ENCODE measurements at places on chromosomes 6 and 20.
A peak's percentile ranks its signal among the peaks of the same experiment; 100 is the strongest.

DNA sequence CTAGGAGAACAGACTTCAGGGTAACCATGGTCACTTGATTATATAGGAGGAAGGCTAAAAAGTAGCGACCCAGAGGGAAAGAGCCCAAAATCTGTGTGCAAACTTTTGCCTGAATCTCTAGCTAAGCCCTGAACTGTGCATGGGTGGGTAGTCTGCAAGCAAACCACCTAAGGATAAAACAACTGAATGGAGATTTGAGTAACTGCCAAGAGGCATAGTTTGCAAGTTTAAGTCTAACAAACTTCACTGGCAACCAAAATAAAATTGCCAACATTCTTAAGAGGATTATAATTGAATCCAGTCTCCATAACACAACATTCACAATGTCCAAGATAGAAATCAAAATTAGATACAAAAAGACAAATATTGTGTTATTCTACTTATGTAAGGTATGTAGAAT is 192.0 kb upstream of the PLN start:
- H3K27me3 ChIP-seq = no peaks in the 10 kb centered on the region
- no peaks in the 10 kb centered on the region for H3K4me1 ChIP-seq
- no peak overlapping the region for H3K4me3 ChIP-seq

GRCh38 chr20:43748274-43748673 is 21.5 kb upstream of the GTSF1L start:
- H3K36me3 ChIP-seq = no peaks in the 10 kb centered on the region
- no peak overlapping the region for H3K4me3 ChIP-seq
- no peaks in the 10 kb centered on the region for H3K4me1 ChIP-seq
- no peak overlapping the region for H3K27ac ChIP-seq
- DNase-seq = no peak
- no peaks in the 10 kb centered on the region for H3K27me3 ChIP-seq

DNA sequence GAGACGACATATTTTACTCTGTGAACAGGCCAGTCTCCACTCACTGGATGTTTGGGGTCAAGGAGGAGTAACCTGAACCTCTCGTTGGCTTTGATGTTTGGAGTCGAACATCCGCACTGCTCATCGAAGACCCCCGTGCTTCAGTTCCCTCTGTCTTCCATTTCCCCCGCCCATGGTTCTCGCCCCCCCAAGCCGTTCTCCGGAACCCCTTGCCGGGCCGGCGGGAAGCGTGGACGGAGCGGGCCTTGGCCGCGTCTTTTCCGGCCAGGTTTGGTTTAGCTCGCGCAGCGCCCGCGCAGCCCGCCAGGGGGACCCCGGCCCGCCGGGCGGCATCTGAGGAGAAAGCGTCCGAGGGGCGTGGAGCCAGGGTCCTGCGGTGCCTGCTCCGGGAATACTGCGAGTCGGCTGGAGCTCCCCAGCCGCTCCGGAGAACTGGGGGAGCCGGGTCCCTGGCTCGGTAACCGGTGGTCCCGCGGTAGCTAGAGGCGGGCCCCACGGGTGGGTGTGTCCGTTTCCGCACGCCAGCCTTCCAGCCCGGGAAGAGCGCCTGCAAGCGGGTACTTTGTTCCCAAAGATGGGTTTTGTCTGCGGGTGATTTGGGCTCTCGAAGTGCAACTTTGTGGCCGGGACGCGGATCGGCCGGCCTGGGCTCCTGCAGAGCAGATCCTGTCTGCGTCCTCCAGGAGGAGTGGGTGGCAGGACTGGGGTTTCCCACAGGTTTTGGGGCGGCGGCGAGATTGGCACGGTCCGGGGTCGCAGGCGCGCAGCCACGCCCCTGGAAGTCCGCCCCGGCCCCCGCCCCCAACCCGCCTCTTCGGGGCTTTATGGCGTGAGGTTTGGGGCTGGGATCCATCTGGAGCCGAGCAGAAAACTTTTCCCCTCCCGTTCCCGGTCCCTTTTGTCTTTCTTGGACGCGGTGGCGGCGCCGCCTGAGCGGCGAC is at the start of gene TMEM200A:
Gene TMEM200A (plus strand): TSS at position 852 of the 941 bp plus-strand sequence. CDS start 74,406 bp downstream, outside the sequence.
- peak within 1 kb of the TSS; percentile 92 for H3K4me3 ChIP-seq
- H3K27ac ChIP-seq = peak within 1 kb of the TSS; percentile 94
- no peaks in the 10 kb centered on the region for H3K36me3 ChIP-seq
- DNase-seq = peak; percentile 88
- H3K4me1 ChIP-seq = peaks cover 16% of the 10 kb centered on the region
- H3K27me3 ChIP-seq = peaks cover 5% of the 10 kb centered on the region

DNA sequence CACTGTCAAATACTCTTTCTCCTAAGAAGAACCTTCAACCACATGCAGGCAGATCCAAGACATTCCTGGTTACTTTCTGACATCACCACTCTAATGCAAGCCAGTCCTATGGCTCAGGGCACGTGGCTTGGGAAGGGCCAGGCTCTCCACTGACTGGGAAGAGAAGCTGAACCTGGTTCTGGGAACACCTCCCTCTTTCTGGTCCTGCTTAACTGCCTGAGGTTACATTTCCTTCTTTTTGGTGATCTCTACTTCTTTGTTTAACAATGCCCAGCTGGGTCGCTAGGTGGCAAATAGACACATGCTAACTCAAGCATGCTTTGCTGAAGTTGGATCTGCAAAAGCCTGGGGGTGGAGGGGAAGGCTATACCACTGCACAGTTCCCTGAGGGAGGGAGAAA is 249.8 kb downstream of the GMDS start:
- H3K4me3 ChIP-seq = no peak overlapping the region
- no peaks in the 10 kb centered on the region for H3K27me3 ChIP-seq
- no peak for DNase-seq
- H3K27ac ChIP-seq = no peak overlapping the region

DNA sequence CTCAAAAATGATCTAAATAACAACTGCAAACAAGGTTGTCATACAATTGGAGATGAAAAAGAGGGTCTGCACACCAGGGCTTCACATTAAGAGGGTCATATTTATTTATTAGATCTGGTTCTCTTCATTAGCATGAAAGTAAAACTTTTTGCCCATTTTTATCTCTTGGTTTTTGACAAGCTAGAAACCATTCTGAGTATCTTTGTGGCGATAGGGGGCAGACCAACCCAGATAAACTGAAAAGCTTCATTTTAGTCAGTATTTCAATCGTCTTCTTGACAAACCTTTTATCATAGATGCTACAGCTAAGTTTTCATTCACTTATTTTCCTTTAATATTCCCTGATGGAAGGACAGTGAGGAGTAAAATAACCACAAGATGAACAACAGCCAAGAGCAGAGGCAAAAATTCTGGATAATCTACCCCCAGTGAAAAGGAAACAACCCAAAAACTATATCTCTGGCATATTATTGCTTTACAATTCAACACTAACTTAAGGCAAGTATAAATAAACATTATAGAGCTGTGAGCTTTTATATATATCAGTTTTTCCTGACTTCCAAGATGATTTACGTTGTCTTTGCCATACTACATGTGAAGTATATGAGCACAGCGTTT is 45.2 kb downstream of the THEMIS start:
- no peaks in the 10 kb centered on the region for H3K36me3 ChIP-seq
- DNase-seq = peak; percentile 46
- no peaks in the 10 kb centered on the region for H3K27me3 ChIP-seq
- no peak overlapping the region for H3K27ac ChIP-seq
- no peak overlapping the region for H3K4me3 ChIP-seq

DNA sequence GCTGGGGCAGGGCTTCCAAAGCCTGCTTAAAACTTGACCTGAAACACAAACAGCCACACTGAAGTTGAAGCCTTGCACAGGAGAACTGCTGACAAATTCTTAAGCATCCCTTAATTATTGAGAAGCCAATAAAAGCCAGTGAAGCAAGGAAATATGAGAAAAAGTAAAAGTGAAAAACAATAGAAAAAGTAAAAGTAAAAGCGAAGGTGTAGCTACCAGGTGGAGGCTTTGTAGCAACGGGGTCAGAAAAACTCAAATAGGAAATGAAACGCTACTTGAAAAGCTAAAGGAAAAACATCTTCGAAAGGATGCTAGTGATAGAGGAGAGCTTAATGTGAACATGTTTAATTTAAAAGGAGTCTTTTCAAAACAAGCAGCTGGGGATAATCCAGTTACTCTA is 97.4 kb downstream of the IRF4 start:
- DNase-seq = no peak
- H3K27ac ChIP-seq = no peak overlapping the region
- no peaks in the 10 kb centered on the region for H3K4me1 ChIP-seq
- no peaks in the 10 kb centered on the region for H3K36me3 ChIP-seq

DNA sequence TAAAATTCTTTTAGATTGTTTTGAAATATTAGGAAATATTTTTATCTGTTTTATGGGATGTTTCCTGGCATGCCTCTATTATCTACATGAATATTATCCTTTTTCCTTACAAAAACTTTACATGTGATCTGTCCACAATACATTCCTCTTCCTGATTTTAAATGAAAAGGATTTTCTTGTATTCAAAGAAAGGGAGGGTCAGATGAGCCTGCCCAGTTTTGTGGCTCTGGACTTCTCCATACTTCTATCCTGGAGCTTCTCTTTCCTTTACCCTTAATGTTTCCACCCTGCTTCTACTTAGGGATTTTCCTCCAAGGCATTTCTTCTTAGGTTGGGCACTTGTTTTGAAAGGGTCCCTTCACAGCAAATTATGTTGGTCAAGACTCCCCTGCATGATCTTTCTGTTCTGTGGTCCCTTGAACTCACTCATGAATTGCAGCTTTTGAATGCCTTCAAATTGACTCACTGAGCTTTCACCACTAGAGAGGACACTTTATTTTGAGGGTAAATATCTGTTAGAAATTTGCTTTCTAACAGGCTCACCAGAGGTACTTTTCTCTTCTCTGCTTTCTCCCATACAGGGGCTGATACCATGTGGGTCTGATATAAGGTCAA is 104.9 kb downstream of the CENPW start:
- H3K4me1 ChIP-seq = peaks cover 11% of the 10 kb centered on the region
- H3K36me3 ChIP-seq = no peaks in the 10 kb centered on the region
- H3K4me3 ChIP-seq = no peak overlapping the region
- H3K27me3 ChIP-seq = no peaks in the 10 kb centered on the region

- no peaks in the 10 kb centered on the region for H3K27me3 ChIP-seq
- H3K27ac ChIP-seq = peak overlapping the region; percentile 76
- H3K36me3 ChIP-seq = no peaks in the 10 kb centered on the region
- no peak overlapping the region for H3K4me3 ChIP-seq
Measured at GRCh38 chr6:79544939-79545450, 7.8 kb upstream of the LCA5 start.

DNA sequence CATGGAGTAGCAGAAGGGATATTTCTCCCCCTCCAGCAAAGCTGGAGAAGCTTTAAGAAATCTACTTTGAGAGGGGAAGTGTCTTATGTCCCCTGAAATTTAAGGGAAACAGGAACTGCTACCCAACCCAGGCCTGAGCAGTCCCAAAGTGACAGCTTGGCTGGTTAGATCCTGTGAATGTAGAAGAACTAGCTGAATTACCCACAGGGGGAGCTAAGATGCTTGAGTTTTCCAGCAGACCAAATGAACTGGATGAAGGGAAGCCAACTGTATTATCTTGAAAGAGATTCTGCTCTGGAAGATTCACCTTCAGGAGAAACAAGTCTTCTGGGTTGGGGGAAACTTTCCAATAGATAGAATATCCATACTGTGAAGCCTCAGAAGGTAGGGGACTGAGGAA is 303.3 kb upstream of the MMS22L start:
- peak; percentile 27 for DNase-seq
- H3K4me3 ChIP-seq = no peak overlapping the region
- no peaks in the 10 kb centered on the region for H3K36me3 ChIP-seq
- H3K4me1 ChIP-seq = no peaks in the 10 kb centered on the region
- H3K27me3 ChIP-seq = no peaks in the 10 kb centered on the region

DNA sequence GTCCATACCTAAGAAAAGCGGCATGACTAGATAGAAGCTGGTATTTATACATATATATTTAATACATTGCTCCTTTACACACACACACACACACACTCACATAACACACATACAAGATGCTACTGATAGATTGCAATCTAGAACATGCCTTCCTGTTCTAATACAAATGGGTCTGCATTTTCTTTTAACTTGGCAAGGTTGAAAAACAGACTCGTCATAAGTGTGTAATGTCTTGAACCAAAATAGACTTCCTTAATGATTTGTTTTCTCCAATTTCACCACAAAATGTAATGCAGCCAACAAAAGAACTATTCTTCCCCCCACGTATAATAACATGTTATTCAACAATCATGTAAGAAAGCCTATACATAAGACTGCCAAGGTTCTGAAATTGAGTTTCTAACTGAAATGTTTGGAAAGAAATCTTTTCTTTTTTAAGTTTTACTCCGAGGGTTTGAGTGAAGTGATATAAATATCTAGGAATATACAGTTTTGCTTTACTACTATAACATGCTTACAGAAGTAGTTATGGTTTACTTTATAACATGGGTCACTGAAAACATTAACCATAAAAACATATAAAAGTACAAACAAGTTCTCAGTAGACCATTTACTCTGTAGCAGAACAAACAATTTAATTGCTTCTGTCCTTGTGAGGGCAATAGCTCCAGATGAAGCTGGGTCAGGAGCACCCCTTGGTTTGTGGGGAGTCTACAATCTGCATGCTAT is 207.5 kb downstream of the FOXC1 start:
- H3K4me1 ChIP-seq = no peaks in the 10 kb centered on the region
- no peaks in the 10 kb centered on the region for H3K27me3 ChIP-seq
- H3K4me3 ChIP-seq = no peak overlapping the region
- DNase-seq = no peak

DNA sequence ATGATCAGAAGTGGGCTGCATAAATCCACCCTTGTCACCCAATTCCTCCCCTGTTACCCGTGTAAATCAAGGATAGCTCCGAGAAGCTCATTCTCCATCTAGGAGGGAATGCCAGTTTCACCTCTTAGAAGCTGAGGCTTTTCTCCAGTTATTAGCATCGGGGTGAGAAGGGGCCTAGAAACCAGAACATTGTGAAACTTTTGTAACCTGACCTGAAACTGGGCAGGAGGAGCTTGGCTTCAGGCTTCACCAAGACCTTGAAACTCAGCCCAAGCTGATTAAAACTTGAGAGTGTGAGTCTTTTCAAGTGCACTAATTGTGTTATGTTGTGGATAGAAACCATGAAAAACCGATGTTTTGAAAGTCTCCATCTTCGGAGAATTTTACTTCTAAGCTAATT is 103.1 kb downstream of the BMP2 start:
- H3K36me3 ChIP-seq = no peaks in the 10 kb centered on the region
- no peaks in the 10 kb centered on the region for H3K4me1 ChIP-seq
- no peaks in the 10 kb centered on the region for H3K27me3 ChIP-seq
- H3K4me3 ChIP-seq = no peak overlapping the region

DNA sequence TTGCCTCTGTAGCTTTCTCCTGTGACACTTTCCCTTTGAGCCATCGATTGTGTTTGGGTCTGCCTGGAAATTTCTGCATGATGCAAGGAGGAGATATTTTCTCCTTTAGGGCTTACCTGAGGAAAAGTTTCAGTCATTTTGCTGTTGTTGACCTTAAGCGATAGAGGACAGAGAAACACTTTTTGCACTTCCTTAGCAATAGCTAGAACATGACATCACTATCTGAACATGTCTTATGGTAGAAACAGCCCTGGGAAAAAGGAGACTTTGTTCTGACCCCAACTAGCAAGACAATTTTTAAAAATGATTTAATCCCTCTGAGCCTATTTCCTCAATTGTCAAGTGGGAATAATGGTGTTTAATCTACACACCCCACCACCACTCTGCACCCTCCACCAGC is 9.7 kb upstream of the FILIP1 start:
- H3K27me3 ChIP-seq = no peaks in the 10 kb centered on the region
- H3K4me3 ChIP-seq = no peak overlapping the region
- H3K36me3 ChIP-seq = no peaks in the 10 kb centered on the region
- no peak for DNase-seq
